ENCODE measurements at places on chromosomes 1 and 21.
A peak's percentile ranks its signal among the peaks of the same experiment; 100 is the strongest.

GRCh38 chr1:160284220-160284781 lies 632 bp downstream of the PEX19 start:
- DNase-seq = no peak

DNA sequence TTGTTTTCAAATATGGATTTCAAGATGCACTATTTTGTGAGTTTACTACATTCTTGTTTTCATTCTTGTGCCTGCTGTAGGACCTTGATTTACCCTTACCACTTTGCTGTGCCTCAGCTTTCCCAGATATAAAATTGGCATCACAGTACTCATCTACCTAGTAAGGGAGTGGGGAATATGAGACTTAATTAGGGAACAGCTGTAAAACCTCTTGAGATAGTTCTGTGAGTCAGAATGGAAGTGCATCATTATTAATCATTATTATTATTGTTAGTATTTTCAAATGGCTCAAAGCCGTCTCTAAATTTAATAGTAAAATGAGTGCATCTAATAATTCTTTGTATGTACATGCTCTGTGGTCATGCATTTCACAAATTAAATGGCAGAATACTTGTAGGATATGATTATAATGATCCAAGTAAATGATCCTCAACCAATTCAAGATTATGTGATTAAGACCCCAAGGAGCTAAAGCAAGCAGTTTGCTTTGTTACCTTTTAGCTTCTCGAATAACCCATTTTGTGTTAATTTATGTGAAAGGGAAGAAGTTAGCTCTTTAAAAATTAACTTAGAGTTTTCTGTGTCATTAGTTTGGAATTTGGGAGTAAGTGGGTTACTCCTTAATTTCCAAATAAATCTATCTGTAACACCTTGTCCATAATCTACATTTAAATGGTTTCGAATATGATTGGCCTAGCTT lies 155.4 kb downstream of the NFIA start:
- DNase-seq = no peak

DNA sequence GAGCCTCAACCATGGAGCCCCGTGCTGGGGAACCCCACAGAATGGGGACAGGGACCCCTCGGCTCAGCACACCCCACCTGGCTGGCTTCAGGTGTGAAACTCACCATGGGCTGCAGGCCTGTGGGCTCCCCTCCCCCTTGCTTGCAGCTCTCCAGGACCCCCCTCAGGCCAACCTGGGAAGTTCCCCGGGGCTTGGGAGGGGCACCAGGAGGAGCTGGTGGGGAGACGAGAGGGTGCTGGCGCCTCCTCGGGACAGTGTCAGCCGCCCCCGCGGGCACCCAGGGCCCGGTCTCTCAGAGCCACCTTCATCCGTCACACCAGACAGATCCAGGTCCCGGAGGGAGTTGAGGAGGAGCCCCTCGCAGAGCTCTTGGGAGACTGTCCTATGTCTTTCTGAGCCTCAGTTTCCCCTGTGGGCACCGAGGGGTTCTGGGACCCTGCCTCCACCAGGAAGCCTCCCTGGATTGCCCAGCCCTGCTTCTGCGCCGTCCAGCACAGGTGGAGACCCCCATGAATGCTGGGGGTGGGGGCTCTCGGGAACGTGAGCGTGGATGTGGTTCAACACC lies 657 bp upstream of the TNFRSF18 start:
- peak; percentile 5 for DNase-seq

DNA sequence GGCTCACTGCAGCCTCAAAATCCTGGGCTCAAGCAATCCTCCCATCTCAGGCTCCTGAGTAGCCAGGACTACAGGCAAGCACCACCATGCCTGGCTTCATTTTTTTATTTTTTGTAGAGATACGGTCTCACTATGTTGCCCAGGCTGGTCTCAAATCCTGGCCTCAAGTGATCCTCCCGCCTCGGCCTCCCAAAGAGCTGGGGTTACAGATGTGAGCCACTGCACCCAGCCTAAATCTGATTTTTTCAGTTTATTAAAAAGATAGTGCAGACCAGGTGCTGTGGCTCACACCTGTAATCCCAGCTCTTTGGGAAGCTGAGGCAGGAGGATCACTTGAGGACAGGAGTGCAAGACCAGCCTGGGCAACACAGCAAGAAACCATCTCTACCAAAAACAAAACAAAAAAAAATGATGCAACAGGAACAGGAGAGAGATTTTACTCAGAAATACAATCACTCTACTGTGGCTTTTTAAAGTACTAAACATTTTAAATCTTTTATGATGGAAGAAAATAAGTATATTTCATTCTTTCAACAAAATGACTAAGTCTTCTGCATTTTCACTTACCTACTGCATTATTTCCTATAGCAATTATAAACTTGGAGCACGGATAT lies 1.9 kb downstream of the PSMG1 start:
- DNase-seq = no peak

DNA sequence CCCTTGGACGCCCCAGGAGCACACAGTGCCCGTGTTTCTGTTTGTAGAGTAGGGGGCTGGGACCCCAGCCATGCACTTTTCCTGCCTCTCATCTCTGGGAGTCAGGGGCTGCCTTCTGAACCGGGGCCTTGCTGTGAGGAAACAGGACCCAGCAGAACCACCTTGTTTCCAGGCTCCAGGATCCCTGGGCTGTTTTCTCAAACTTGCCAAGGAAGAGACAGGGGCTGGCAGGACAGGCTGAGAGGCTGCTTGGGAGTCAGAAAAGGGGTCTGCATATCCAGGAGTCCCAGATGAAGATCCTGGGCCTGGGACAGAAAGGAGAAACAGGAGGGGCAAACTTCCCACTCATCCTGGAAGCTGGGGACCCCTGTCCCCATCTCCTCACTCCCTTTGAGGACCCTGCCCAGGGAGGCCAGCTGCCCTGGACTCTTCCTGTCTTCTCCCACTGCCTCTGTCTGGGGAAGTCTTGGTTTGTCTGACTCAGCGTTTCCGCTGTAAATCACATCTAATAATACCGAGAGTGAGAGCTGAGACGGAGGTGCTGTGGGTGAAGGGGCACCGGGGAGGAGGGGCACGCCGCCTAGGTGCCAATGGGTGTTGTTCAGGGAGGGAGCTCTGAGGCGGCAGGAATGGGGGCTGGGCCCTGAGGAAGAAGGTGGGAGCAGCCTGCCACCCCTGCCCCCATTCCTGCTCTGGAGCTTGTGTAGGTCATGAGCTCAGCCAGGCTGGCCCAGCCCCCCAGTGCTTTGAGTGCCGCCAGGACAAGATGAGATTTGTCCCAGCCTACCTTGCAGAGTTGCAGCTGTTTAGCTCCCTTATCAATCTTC lies 16.7 kb downstream of the POU3F1 start:
- DNase-seq = no peak

DNA sequence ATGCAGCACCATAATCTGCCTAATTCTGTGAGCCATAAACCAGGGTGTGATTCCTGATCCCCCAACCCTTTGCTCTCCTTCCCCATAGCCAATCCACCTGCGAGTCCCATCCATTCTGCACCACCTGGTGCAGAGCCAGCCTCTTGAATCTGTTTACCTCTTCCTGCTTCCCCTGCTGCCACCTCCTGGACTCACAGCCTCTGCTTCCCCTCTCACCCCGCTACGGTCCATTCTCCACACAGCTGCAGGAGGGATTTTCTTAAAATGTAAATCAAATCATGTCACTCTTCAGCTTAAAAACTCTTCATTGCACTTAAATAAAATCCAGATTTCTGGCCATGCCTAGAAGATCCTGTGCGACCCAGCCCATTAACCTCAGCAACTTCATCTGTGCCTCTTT lies 186.7 kb downstream of the FOXD2 start:
- DNase-seq = no peak

GRCh38 chr21:15725949-15726348 lies 3.8 kb upstream of the USP25 start:
- DNase-seq = no peak

DNA sequence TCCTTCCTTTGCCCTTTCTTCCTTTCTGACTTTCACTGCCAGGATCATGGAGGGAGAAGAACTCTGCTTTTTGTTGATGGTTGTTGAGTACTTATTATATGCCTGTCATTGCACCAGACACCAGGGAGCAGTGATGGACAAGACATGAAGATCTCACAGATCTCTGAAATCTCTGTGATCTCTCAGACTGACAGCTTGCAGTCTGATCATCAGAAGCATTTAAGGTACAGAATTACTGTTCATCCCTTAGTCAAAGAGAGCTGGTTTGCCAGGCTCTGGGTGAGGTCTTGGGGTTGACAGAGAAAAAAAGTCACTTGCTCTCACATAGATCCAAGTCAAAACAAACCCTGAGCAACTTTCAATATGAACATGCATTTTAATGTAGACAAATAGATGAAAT lies 299.5 kb upstream of the FMN2 start:
- DNase-seq = no peak

DNA sequence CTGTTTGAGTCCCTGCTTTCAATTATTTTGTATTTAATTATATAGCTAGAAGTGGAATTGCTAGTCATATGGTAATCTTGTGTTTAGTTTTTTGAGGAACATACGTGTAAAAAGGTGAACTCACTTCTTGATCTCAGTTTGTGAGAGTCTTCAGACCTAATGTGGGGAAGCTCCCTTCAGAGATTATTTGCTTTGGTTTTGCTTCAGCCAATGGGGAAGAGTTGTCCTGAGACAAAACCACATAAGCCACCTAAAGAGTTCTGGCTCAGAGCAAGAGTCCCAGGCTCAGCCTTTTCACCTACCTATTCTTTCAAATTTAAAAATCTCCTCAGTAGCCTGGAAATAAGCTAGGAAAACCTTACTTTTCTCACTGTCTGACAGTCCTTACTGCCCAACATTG lies 138.4 kb downstream of the UCK2 start:
- DNase-seq = no peak

DNA sequence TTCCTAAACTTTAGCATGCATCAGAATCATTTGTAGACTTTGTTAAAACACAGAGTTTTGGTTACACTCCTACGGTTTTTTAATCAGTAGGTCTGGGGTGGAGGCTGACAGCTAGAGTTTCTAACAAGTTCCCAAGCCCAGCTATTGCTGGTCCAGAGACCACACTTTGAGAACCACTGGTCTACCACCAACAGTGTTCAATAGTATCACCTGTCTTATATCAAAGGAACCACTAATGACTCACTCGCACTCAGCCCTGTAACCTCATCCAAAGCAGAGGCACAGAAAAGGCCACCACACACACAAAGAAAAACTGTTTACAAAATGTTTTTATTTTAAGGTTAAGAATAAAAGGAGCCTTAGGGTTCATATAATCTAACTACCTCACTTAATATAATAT lies 68.7 kb downstream of the HIVEP3 start:
- DNase-seq = no peak

DNA sequence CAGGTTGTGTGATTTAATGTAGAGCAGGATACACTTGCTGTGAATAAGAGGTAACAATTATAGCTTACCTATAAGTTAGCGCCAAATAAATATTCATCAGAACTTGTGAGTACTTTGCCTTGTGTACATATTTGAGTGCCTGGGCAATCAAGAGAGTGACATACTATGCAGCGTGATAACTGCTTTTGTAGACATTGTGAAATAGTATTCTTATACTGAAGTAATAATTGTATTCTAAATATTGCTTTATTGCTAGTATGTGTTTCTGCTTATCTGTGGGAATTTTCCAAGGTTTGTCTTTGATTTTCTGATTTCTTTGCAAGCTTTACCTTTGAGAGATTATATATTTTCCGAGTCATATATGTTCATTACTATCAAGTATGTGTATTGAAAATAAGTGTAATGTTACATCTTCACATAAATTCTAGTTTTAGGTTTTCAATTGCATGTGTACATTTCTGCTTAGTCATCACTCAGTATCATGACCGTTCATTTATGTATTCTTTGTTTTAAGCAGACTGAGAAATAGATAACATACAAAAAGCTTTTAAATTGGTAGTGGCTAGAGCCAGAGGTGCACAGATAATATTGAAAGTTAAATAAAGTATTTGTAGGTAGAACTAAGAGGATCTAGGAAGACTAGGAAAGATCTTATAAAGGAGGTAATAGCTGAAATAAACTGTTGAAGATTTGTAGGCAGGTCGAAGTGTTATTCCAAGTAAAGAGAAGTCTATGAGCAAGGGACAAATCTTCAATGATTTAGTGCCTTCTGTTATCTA lies 19.5 kb downstream of the USP25 start:
- no peak for DNase-seq

DNA sequence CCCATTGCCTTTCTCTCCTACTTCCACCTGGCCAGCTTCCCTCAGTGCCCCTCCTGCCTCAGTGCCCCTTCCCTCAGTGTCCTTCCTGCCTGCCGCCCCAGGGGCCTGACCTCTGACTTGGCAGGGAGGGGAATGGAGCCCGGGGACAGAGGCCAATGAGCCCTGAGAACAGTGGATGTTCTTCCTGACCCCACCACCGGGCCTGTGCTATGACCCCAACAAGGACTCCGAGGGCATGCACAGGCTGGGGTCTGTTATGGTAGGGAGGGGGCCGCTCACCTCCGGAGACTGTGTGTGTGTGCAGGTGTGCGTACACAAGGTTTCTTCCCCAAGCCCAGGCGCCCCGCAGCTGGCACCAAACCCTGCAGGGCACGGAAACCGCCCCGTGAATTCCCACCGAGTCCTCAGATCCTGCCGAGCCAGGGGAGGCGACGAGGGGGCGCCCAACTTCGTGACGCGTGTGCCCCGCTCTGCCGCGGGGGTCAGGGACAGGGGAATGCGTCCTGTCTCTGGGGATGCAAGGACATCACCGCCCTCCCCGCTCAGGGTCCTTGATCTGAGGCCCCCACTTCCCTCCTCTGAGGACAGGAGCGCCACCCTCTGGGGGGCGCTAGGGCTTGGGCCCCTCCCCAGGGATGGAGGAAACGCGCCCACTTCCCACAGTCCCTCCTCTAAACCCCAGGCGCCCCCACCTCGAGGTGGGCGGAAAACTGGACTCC lies 766 bp downstream of the RAP1GAP start:
- no peak for DNase-seq

DNA sequence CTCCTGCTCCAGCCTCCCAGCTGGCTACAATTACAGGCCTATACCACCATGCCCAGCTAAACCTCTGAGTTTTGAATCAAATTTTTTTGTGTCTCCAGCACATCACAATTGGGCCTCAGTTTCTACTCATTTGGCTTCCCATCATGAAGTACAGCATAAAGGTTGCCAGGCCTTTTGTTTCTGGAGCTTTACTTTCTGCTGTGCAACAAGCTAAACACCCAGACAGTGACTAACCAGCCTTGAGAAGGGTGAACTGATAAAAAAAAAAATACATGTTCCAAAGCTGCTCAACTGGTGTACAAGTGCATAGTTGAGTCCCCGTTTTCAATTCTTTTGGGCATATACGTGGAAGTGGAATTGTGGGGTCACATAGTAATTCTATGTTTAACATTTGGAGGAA lies 25.1 kb downstream of the TIAM1 start:
- no peak for DNase-seq

GRCh38 chr1:67723620-67724019 lies 38.6 kb downstream of the GADD45A start:
- no peak for DNase-seq

All from T-helper 17 cell (primary cell).